Dorsolateral prefrontal cortex (tissue), 122 donors: ENCODE measurements at places on chromosomes 7 and 10. TPM values are rescaled to one million over a fixed set of nuclear protein-coding genes. Genes with fewer than 3 reads are reported as not detected.

DNA sequence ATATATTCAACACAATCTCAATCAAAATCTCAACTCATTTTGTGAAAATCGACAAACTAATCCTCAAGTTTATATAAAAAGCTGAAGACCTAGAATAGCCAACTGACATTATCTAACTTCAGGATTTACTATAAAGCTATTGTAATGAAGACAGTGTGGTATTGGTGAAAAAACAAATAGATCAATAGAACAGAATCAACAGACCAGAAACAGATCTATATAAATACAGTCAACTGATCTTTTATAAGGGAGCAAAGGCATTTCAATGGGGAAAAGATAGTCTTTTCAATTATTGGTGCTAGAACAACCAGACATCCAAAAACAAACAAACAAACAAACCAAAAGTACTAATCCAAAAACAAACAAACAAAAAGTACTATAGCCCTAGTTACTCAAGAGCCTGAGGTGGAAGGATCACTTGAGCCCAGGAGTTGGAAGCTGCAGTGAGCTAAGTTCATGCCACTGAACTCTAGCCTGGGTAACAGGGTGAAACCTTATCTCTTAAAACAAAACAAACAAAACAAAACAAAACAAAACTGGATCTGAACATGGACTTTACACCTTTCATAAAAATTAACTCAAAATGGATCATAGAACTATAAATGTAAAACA lies 26.6 kb upstream of the AKR1D1 start:
- DNase-seq: no peak

GRCh38 chr10:48834189-48834965 lies 105.3 kb downstream of the LRRC18 start:
- no peak for DNase-seq

GRCh38 chr10:5411941-5412276 lies 448 bp upstream of the NET1 start:
- no peak for DNase-seq

GRCh38 chr7:142866361-142867096 lies 11.7 kb downstream of the EPHB6 start:
- no peak for DNase-seq

PHKG1 gene
- 11.6 TPM for total RNA-seq

SLC18A2 gene
- not detected for total RNA-seq

DNA sequence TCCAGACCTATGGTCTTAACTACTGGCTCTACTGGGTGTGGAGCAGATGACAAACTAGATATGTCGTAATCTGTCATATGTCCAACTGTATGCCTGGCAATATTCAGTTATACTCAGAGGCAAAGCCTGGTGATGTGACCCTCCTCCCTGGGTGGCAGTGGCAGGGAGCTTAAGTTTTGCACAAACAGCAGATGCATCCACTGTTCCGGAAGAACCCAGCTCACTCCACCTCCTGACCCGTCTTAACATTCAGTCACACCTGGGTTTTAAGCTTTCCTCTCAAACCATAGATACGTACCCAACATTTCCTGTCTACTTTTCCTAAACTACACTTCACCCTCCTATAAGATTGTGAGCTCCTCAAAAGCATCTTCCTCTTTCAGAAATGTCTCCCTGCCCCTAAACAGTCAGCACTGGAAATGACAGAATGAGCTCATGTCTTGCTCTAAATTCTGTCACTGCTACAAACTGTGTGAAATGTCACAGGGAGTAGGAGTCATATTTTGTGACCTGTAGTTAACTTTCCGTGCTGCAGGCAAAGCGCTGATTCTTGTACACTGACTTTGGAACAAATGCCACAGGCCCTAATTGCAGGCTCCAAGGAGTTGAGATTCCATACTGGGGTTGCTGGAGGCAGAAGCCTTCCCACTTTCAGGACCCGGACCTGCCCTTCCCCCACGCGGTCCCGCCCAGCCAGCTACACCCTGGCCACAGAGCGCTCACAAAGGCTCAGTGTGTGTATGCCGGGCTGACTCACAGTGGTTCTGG lies 23.9 kb downstream of the SCD start:
- DNase-seq: peak; percentile 77

TMEM176B gene
- 16.2 TPM for total RNA-seq

DNA sequence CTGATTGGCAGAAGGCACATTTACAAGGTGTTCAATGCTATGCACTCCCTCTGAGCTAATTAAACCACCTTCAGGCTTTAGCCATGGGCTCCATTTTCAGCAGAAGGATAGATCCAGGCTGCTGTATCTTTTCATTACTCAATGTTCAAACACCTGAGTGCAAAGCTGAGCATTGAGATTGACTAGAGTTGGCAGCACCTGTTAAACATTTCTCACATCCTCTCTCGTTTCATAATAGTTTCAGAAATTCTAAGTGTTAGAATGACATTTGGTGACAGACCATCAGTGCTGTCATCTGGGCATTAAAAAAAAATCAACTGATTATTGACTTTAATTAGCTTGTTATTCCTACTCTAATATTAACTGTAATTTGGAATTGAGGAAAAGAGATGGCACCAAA lies 187.1 kb upstream of the SEMA3E start:
- no peak for DNase-seq

TRIM50 gene
- total RNA-seq: not detected

GRCh38 chr10:119705434-119705831 lies 20.4 kb upstream of the INPP5F start:
- no peak for DNase-seq

DNA sequence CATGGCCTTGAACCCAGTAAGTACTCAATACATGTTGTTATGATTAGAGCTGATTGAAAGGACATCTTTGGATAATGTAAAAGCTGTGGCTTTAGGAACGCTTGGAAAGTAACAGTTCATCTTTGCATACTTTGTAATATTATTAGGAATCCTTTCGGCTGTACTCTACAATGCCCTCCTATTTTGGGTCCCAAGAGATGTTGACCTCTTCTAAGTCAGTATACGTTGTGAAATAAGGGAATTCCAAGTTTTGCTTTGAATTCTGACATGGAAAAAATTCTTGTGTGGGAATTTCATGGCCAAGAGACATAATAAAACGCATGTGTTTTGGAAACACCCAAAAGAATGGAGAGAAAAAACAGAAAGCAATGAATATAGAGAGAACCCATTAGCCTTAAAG lies 7.7 kb downstream of the AGR3 start:
- no peak for DNase-seq

DNA sequence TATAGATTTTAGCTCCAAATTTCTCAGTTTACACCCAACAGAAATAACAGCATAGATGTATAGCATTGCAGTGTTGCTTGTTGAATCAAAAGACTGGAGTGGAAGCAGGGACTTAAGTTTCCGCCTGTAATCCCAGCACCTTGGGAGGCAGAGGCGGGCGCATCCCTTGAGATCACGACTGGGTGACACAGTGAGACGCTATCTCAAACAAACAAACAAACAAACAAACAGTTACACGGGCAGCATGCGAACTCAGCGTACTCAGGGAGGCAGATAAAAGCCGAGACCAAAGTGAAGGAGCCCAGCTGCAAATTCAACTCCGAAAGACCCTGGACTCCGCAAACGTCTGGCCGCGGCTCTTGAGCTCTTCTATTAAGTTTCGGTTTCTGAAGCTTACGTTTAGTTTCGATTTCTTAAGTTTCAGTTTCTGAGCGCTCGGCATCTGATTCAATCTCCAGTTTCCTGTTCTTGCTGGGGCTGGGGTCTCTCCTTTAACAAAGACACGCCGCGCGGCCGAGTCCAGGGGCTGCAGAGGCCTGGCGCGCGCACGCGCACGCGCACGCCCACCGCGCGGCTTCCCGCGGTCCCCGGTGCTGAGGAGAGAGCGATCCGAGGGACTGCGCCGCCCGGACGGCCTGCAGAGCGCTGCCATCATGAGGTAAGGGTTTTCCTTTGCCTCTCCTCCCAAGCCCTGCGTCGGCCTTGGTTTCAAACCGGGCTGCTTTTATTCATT lies at the start of gene IFIT5:
Gene IFIT5 (plus strand): TSS at position 423 of the 733 bp plus-strand sequence. CDS start 231 bp downstream, at position 654.
- peak; percentile 63 for DNase-seq

SPDYE9 gene
- not detected for total RNA-seq

IGF2BP3 gene
- 4.3 TPM for total RNA-seq

LRMDA gene
- total RNA-seq: 10.3 TPM

- peak; percentile 67 for DNase-seq
These were observed 54.1 kb upstream of the NXPH1 start for GRCh38 chr7:8379264-8379663.

- DNase-seq: no peak
These were observed 212.0 kb downstream of the MAGI2 start for GRCh38 chr7:79241288-79242060.

- DNase-seq: no peak
These were observed 247.7 kb upstream of the DKK1 start for GRCh38 chr10:52066383-52066782.

DNA sequence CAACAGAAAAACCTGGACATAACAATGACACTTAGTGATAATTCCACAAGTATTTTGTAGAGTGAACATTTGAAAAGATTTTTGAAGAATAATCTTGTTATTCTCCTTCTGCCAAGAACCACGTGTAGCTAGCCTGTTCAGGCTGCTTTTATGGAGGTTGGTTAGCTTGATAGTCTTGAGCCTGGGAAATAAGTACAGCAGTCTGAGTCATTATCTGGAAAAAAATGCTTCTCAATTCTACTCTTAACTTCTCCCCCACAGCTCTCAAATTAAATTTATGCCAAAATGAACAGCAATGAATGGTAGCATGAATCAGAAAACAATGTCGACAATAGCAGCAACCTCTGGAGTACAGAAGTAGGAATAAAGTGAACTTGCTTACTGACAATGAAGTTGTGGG lies 63.2 kb downstream of the GPR37 start:
- no peak for DNase-seq

DNA sequence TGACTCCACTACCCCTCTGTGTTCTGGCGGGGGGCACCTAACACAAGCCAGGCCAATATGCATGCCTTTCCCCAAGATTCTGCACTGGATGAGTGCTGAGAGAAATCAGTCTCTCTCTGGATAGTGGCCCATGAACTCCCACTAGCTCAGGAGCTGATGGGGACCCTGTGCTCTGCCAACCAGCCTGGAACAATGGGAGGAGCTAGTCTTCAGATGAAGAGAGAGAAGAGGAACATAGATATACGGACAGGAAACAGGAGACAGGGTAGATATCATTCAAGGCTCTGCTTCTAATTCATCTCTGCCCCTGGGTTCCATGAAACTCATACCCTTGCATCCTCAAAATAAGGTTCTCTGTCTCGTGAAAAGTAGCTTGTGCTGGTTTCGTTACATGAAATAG lies 27.9 kb upstream of the PLXNA4 start:
- no peak for DNase-seq

ZNF488 gene
- 19.4 TPM for total RNA-seq

HDAC9 gene
- 54.4 TPM for total RNA-seq

GRCh38 chr10:58842860-58843376 lies 330.2 kb downstream of the BICC1 start:
- DNase-seq: no peak

SH3PXD2A gene
- 64.8 TPM for total RNA-seq

FAM24B gene
- 8.6 TPM for total RNA-seq

DNA sequence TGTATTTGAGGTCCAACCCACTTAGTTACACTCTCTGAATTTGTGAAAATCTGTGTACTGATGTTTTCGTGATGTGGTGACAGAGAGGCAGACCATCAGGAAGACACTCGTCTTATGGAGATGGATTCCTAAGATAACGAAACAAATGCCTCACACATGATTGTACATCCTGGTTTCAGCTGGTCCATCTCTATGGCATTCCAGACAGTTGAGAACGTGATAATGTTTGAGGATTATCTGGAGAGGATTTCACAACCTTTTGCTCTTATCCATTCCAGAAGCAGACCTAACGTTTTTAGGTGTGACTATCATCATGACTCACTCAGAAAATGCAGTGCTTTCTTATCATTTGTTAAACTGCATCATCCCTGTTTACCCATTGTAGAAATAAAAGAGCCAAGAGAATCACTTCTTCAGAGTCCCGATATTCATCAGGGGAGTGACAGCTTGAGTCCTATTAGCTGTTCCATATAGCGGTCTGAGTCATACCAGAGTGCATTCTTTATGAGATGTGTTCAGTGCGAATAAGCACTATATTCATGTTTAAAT lies 74.5 kb downstream of the BMPER start:
- DNase-seq: no peak

PRLHR gene
- total RNA-seq: 1.1 TPM

NUPR2 gene
- not detected for total RNA-seq

DNA sequence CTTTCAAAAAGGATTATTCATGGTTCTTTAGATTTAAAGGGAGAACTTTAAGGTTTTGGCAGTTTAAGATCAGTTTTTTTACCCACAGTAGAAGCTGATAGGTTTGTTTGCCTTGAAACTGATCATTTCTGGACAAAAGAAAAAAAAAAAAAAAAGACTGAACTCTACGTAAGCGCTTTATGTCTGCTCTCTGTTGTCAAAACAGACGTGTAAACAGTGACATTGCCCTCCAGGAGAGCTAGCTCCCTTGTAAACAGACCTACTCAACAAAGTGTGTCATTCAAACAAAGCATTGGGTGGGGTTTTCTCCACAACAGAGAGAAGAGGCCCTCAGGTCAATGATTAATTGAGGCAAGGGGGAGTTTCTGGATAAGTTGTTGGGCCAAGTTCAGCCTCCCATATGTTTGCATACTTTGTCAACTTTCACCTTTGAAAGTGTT lies 568.1 kb upstream of the LRRN3 start:
- no peak for DNase-seq

DNA sequence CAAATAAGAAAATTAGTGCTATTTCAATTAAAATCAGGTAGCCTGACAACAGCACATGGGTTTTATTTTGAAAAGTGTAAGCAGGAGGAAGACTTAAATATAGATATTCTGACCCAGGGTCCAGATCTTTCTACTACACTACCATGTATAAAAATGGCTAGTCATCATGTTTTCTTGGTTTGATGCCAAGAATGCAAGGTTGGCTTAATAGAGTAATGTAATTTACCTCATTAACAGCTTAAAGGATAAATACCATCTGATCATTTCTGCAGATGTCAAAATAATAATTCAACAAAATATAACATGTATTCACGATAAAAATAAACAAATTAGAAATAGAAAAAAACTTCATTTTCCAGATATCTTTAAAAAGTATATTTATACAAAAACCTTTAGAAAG lies 39.4 kb downstream of the FRMD4A start:
- DNase-seq: no peak

GDF10 gene
- total RNA-seq: 9.2 TPM

DNA sequence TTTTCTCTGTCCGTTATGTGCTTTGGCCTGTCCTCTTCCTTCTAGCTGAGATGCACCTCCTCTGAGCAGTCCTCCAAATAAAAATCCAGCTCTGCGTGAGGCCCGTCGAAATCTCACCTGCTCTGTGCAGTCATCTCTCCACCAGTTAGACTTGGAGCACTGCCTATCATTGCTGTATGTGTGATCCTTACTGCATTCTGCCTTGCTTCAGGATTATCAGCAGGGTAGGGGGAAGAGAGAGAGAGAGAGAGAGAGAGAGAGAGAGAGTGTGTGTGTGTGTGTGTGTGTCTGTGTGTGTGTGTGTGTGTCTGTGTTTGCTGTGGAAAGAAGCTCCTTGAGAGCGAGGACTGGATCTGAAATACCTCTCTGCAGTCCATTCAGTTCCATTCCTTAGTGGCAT lies 129.4 kb downstream of the CCNY start:
- no peak for DNase-seq

GRCh38 chr10:118447478-118448270 lies 105.5 kb upstream of the FAM204A start:
- DNase-seq: peak; percentile 42

PDE1C gene
- 99.0 TPM for total RNA-seq
